ENCODE measurements at places on chromosomes 5 and 9.

- H3K27me3 ChIP-seq, result no peaks in the 10 kb centered on the region
- H3K36me3 ChIP-seq, result no peaks in the 10 kb centered on the region
- DNase-seq, result no peak
- no peak overlapping the region for H3K4me3 ChIP-seq
- no peaks in the 10 kb centered on the region for H3K4me1 ChIP-seq
Measured at GRCh38 chr5:9108162-9108561, 437.7 kb downstream of the SEMA5A start.

GRCh38 chr5:151056379-151057325, 24.2 kb downstream of the TNIP1 start:
- no peak overlapping the region for H3K4me3 ChIP-seq
- no peaks in the 10 kb centered on the region for H3K36me3 ChIP-seq
- DNase-seq, result no peak

DNA sequence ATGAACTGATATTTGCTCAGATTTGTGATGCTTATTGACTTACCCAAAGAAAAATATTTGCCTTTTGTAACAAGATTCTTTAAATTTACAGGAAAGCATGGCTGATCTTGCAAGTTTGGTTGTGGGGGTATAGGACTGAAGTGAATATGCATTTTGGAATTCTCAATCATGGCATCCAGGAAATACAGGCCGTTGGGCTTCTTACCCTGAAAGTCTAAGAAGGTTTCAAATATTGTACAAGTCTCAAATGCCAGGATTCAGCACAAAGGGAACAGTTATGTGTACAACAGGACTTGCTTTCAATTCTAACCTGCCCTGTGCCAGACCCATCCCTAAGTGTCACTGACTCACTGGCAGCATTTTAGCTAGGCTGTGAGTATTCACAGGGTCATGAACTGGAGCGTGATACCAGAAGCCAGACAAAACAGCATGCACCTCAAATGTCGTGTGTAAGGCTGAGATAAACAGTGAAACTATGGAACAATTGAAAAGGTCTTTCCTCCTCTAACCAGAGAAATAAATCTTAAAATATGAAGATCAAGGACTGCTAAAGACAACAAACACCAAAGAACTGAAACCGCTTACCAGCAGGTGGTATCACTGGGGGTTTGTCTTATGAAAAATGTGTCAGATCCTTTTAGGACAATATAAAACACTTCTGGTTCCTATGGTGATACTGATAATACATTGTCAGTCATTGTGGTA, 168.6 kb upstream of the RGMB start:
- H3K36me3 ChIP-seq, result no peaks in the 10 kb centered on the region
- no peak for DNase-seq
- H3K4me1 ChIP-seq, result no peaks in the 10 kb centered on the region
- H3K4me3 ChIP-seq, result no peak overlapping the region
- H3K27ac ChIP-seq, result no peak overlapping the region

DNA sequence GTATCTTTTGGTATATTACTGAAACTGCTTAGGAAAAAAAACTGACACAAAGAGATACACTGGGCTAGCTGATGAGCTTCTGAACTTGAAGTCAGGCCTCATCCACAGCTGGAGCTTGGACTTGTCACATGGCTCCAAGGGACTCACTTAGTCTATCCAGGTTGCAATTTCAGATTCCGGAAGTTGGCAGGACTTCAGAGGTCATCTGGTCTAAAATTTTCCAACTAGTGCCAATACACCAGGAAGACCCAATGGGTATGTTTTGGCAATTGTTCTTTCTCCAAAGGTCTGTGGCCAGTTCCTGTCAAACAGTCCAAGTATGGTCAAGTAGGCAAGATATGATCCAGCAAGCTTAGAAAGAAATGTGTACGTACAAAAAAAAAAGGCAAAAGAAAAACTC, 36.7 kb downstream of the MRPS27 start:
- H3K27me3 ChIP-seq, result no peaks in the 10 kb centered on the region
- H3K4me3 ChIP-seq, result no peak overlapping the region
- DNase-seq, result no peak
- no peaks in the 10 kb centered on the region for H3K36me3 ChIP-seq
- H3K27ac ChIP-seq, result peak overlapping the region; percentile 74

DNA sequence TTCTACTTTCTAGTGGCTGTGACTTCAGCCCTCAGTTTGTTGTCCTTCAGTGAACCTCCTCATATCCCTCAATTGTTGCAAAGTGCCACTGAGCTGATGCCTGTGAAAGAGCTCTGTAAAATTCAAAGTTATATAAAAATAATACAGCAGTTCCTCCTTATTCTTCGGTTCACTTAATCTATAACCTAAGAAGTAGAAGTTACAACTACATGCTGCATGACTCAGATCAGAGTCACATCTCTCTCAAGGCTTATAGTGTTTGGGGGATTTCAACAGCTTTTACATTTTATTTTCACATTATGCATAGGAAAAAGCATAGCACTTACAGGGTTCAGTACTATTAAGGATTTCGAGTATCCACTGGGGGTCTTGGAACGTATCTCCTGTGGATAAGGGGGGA, 25.1 kb upstream of the GCNT1 start:
- H3K27ac ChIP-seq, result no peak overlapping the region
- no peak overlapping the region for H3K4me3 ChIP-seq
- no peaks in the 10 kb centered on the region for H3K4me1 ChIP-seq
- no peak for DNase-seq
